ENCODE measurements at places on chromosomes 11 and 22.

- DNase-seq = peak; percentile 15
Measured at GRCh38 chr11:119258983-119259382, 52.8 kb downstream of the CBL start.

- no peak for DNase-seq
Measured at GRCh38 chr11:71106671-71107070, 145.7 kb downstream of the SHANK2 start.

- DNase-seq = no peak
Measured at GRCh38 chr11:110992481-110992880, 253.0 kb upstream of the POU2AF2 start.

- DNase-seq = peak; percentile 79
Measured at GRCh38 chr22:36853407-36854099, 7.3 kb upstream of the NCF4 start.

DNA sequence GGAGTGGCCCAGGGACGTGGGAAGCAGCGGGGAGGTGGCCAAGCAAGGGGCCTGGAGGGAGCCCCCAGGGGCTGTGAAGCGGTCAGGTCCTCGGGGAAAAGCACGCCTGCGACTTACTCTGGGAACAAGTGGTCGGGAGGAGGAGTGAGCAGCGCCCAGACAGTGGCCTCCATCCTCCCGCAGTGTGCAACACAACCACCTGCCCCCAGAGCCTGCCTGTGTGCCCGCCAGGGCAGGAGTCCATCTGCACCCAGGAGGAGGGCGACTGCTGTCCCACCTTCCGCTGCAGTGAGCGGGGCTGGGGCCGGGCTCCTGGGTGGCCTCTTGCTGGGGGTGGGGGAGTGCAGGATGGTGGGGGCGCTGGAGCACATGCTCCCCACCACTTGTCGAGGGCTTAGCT lies 35.0 kb downstream of the MUC5B start:
- DNase-seq = no peak

- DNase-seq = no peak
Measured at GRCh38 chr22:34122042-34122441, 201.8 kb upstream of the LARGE1 start.

GRCh38 chr11:13127161-13127560 lies 118.0 kb downstream of the RASSF10 start:
- DNase-seq = no peak

GRCh38 chr11:12196308-12196707 lies 85.9 kb downstream of the MICAL2 start:
- no peak for DNase-seq

GRCh38 chr22:39645532-39645931 lies 75.0 kb downstream of the CACNA1I start:
- DNase-seq = no peak

DNA sequence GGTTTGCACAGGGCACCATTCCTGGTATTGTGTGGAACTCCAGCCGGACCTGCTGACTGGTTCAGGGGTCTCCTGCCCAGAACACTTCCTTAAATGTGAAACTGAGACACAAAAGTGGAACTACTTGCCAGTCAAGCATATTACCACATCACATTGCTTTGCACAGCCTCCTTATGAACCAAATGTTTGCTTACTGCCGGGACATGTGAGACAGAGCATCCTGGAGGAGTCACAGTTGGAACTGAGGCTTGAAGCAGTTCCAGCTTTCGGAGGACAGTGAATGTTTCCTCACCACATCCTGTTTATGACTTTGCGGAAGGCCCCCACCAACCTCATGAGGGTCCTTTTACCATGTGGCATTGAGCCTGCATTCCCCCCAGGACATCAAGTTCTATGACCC lies 105.8 kb upstream of the ARHGAP42 start:
- peak; percentile 77 for DNase-seq

DNA sequence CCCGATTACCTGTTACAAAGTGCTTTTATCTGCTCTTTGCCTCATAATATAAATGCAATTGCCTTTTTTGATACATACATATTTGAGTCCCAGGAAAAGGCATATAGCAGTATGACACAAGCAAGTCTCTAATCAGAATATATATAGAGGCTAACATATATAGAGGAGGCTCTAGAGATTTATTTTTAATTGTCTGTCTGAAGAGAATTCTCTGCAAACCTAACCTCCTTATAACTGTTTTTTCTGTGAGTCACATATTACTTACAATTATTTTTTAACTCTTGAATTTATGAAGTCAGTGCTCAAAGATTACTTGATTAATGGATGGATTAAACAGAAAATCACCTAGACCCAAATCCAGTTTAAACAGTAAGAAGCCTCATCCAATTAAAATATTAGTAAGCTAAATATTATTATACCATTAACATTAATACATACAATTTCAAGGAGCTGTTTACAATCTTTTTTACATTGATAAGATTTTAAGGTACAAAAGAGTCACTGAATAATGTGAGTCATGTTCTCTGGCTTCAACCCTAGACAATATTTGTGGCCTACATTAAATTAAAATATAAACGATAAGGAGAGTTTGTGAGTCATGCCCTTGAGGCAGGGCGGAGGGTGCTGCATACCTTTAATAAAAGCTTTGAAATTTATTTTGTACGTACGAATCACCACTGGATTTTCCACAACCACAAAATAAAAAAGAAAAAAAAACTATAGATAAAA lies 19.2 kb upstream of the MMP13 start:
- no peak for DNase-seq

DNA sequence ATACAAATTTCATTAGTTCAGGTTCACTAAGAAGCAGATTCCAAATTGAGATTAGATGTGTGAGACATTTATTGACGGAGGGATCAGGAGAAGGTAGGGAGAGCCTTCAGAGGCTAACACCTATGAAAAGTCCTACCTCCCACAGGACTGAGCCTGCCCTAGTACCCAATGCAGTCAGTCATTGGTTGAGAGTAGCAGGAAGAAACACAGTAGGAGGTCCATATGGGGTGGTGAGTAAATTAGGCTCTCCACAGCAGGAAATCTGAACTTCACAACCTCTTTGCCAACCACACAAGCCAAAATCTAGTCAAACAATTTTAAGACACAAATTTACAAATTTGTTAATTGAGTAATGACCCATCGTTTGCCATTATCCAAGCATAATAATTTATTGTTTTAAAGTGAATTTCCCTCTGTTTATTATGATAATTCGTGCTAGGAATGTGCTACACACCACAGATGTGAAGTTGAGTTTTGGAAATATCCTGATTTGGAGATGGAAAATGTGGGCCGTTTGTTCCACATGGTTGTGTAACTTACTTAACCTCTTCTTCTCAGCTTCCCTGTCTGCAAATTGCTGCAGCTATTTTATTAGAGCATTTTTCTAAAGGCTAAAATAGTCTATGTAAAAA lies 542.1 kb downstream of the ETS1 start:
- no peak for DNase-seq

GRCh38 chr11:70799386-70799785 lies 401.1 kb downstream of the CTTN start:
- DNase-seq = no peak

Data from Kasumi-1 (cell line).